ENCODE measurements at places on chromosomes 12 and 14.
A peak's percentile ranks its signal among the peaks of the same experiment; 100 is the strongest.

DNA sequence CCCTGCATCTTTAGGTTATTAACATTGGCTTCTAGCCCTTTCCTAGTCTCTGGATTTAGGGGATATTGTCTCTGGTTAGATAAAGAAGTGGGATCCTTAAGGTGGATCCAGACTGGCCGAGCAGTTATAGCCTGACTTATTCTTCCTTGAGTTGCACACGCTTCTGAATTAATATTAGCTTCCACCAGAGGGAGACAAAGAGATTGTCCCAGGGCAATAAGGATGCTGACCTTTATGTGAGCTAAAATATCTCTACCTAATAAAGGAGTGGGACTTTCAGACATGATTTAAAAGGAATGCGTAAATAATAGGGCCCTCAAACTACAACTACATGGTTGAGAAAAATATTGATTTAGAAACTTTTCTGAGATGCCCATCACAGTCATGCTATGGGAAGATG is 139.7 kb downstream of the SLCO1B3 start:
- DNase-seq, result no peak

GRCh38 chr12:8675591-8676036 is 13.0 kb upstream of the MFAP5 start:
- DNase-seq, result no peak

DNA sequence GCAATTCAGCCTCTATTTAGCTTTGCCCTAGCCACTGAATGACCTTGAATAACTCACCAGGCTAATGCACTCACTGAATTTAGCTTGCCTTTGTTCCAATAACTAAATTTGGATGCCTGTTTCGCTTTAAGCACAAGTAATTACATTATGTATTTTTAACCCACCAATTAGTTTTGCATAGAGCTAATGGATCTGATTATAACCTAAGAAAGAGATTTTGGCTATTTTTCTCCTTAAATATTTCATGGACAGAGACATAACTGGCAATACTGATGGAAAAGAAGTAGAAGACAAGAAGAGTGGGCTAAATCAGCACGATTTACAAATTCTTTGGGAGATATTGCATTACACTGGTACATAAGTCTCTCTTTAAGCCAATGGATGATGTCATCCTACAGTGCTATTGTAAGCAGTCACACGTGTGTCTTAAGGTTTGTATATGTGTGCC is 85.7 kb downstream of the AKAP6 start:
- DNase-seq, result no peak

DNA sequence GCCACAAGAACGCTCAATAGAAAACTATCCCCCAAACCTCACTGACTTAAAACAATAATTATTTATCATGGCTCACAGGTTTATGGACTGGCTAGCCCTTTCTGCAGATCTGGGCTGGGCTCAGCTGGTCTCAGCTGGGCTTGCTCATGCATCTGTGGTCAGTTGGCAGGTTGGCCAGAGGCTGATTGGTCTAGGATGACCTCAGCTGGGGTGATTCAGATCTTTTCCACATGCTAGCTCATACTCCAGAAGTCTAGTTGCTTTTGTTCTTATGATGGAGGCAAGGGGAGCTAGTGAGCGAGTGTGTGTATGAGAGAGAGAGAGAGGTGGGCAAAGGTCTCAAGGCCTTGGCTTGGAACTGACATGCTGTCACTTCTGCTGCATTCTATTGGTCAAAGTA is 181.2 kb upstream of the NRXN3 start:
- DNase-seq, result peak; percentile 24

- DNase-seq, result no peak
Measured at GRCh38 chr12:87085286-87085685, 829.1 kb upstream of the MGAT4C start.

DNA sequence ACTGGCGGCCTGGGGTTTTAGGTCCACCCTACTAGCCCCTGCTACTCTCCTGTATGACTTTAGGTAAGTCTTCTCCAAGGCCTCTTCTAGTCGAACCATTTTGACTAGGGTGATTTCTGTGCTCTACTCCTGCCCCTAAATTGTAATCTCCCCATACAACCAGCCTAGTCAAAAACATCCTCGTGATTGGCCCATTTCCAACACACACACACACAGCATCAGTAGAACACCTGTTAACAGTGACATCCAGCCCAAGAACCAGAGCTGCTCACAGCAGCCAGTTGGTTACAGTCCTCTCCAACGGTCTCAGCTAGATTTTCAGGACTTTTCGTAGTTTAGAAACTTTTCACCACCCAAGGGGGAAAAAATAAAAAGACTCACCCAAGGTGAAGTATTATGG is 30.9 kb downstream of the NT5DC3 start:
- no peak for DNase-seq

DNA sequence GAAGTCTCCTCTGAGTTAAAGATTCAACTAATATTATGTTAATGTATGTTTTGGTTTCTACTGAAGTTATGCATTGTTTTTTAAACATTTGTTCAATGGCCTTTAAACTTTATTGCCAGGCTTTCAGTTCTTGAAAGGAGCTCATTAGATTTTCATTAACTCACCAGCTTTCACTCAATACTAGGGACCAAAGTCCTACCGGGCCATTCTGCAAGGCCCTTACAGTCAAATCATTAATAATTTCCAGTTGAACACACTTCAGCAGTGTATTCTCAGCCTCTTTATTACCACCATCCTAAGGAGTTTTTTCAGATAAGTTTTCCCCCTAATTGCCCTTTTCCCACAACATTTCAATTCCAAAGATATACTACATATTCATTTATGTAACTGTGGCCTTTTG is 409.2 kb downstream of the DIO2 start:
- no peak for DNase-seq

- no peak for DNase-seq
Measured at GRCh38 chr12:27814411-27814810, 34.4 kb upstream of the MANSC4 start.

GRCh38 chr14:35420036-35420811 is 15.7 kb upstream of the NFKBIA start:
- no peak for DNase-seq

- no peak for DNase-seq
Measured at GRCh38 chr12:78494911-78495310, 369.7 kb upstream of the SYT1 start.

DNA sequence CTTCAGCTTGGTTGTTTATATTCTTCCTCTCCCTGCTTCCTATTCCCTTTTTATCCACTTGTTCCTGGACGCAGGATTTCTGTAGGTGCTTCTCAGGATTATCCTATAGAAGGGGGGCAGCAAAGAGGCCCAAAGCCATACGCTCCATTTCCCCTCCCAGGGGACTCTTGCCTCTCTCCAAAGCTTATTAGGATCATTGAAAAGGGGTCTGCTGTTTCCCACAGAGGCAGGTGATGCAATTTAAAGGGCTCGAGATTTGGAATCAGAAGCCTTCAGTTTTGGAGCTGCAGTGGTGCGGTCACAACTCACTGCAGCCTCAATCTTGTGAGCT is 31.5 kb upstream of the SYNDIG1L start:
- DNase-seq, result no peak

DNA sequence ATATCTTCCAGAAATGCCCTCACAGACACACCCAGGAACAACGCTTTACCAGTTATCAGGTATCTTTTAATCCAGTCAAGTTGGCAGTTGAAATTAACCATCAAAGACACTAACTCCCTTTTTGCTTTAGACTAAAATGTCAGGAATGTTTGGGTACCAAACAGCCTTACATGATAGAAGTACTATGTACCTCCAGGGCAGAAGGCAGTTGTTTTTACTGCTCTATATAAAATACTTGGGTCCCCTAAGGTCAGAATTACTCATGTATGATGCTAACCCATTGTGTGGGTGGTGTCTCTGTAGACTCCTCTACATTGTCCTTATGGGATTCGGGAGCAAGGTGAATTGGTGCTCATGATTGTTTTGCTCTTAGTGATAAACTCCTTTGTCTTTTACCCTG is 492.5 kb upstream of the FLRT2 start:
- DNase-seq, result no peak

DNA sequence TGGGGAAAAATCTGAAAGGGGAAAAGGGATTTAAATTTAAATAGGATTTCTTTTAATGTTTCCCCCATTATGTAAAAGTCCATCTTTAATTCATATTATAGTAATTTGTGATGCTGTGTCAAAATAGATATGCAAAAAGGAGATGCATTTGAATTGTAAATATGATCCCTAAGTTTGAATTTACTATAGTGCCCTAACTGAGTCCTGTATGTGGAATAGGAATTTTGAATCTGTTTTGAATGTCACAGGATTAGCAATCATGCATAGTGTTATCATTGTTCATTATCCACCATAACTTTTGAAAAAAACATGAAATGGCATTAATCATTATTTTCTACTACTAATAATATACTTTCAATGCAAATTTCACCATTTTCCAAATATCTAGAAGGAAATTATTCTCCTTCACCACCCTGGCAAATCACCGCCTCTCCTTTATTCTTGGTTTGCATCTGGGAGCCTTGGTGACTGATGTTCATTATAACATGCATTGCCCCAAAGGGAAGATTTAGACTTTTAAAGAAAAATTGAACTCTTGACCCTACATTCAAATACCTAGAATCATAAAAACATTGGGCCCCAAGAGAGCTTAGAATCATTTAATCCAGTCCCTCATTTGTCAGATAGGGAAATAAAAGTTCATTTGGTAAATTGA is 341.5 kb upstream of the TMPO start:
- no peak for DNase-seq

DNA sequence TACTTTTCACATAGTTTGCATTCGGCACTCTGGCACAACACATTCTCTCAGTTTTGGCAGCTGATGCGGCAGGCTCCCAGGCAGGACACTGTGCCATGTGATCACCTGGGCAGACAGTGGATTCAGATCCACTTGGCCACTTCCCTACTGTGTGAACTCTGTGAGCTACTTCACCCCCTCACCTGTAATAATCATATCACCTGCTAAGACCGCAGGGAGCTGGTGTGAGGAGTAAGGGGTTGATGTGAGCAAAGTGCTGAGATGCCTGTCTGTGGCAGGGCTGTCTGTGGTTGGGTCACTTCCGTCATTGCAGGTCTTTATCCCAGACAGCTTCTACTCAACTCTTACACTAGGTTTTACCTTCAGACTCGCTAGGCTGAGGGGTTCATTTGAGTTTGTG is 50.4 kb upstream of the AMN start:
- DNase-seq, result no peak

GRCh38 chr12:77382096-77382742 is 316.9 kb upstream of the E2F7 start:
- no peak for DNase-seq

GRCh38 chr12:53048033-53048779 is 1.7 kb upstream of the TNS2 start:
- DNase-seq, result no peak

DNA sequence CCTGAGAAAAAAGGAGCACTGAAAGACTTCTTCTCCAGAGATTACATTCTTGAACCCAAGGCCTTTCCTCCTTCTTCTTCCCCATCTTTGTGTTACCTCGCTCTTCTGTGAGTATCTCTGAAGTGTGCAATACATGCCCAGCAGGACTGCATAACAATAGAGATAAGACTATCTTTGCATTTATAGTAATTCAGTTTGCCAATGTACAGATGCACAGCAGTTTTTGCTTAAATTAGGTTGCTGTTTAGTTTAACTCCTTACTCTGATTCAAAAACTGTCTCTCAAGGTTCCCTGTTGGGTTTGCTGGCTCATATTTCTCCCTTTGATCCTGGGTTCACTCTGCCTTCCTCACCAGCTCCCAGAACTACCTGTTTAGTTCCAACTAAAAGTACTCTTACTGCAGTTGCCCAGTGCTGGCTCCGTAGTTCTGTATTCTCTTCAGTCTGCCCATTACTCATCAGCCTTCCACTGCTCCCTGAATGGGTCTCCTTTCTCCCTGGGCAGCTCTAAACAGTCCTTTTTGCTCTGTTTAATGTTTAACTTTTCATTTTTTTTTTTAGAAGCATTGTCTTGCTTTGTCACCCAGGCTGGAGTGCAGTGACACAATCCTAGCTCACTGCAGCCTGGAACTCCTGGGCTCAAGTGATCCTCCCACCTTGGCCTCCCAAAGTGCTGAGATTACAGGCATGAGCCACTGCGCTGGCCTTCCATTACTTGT is 180.6 kb upstream of the CAND1 start:
- no peak for DNase-seq

- no peak for DNase-seq
Measured at GRCh38 chr14:74955229-74956026, at the start of gene PGF. Gene PGF (minus strand): TSS chr14:74955597. CDS start chr14:74955242, 355 bp downstream.

GRCh38 chr14:61233436-61233956 is 47.6 kb downstream of the TMEM30B start:
- DNase-seq, result no peak

DNA sequence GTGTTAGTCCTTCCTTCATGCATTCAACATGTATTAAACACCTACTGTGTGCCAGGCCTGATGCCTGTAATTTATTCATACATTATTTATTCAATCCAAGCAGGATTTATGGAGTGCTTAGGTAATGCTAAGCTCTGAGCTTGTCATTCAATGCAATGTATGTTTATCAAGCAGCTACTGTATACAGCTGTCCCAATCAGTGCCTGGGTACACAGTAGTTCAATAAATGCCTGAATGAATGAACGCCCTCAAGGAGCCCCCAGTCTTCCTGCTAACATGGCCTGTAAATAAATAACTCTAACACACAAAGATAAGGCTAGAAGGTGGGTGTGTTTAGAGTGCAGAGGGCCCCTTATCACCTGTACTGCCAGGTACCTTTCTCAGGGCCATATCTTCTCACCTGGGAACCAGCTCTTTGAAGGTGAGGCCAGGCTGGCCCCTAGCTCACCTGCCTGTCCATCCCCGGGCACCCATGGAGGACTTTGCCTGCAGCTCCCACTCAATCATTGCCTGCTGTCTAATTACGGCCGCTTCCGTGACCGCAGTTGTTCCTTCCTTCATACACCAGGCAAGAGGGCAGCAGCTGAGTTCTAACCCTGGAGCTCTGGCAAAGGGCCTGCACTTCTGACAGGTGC is 20.0 kb upstream of the KDM2B start:
- no peak for DNase-seq

GRCh38 chr12:89695830-89696229 is 12.8 kb downstream of the ATP2B1 start:
- no peak for DNase-seq

DNA sequence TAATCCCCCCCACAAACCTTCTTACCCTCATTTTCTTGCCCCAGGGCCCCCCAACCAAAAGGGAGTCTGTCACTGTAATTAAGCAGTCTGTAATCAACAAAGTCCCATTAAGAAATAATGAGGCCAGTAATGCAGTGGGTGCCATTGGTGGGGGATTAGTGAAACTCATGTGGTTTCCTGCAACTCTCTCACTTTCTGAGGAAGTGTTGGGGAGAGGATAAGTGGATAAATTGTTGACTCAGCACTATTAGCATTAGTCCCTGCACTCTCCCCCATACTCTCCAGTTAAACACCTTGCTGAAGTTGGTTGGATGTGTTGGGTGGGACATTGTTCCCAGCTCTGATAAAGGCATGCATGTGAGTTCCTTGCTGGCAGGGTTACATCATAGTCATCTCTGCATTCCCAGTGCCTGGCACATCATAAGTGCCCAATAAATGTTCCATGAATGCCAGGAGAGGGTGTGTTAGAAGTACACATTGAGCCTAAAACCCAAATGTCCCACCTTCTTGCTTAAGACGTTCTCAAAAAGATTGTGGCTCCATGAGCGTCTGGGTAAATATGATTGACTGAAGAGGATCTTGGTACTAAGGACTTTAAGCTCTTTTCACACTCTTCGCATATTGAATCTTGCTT is 45.8 kb upstream of the HOXC13 start:
- DNase-seq, result no peak

- DNase-seq, result no peak
Measured at GRCh38 chr12:102483466-102483865, 3.1 kb upstream of the IGF1 start.

GRCh38 chr12:87323369-87323768 is 705.8 kb downstream of the C12orf50 start:
- DNase-seq, result no peak

GRCh38 chr12:108348842-108349241 is 9.7 kb upstream of the CMKLR1 start:
- DNase-seq, result no peak

GRCh38 chr12:33721561-33721960 is 281.9 kb upstream of the SYT10 start:
- DNase-seq, result no peak

All from GOT3 (cell line).